Stimulated activated CD8-positive, alpha-beta memory T cell treated with anti-CD3 and anti-CD28 coated beads, Interleukin-2, amount 100 ng/mL, for 48 hours (primary cell): ENCODE measurements at places on chromosomes 2 and 18.

- no peak for DNase-seq
Measured at GRCh38 chr2:240820607-240821428, 799 bp upstream of the KIF1A start.

DNA sequence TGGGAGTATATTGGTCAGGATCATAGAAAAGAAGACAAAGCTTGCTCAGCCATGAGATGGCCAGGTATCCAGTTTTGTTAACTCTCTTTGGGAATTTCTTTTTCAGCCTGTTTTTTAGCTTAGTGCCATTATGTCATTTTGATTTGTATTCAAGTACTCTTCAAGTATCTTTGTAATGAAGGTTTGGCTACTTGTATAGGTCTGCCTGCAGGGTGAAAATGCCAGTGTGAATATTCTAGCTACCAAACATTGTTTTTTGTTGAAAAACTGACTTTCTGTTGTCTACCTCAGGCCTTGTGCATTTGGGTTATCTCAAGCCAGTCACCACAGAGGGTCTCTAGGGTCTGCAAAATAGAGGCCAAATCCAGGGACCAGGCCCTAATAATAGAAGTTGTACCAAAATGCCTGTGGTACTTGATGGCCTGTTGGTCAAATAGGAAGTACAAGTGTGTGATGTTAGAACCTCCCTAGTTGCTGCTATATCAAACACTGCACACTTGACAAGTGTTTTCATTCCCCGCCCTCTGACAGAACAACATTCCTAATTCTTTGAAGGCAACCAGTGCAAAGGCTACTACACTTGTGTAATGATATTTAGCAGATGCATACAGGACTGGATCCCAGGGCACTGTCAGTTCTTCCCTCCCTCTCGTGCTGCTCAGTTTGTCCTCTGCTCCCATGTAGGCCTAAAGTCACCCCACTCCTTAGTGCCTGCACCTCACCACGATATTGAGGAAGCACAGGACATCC lies 36.4 kb downstream of the RNMT start:
- DNase-seq: no peak

GRCh38 chr18:14768241-14768640 lies 20.3 kb downstream of the ANKRD30B start:
- DNase-seq: no peak

DNA sequence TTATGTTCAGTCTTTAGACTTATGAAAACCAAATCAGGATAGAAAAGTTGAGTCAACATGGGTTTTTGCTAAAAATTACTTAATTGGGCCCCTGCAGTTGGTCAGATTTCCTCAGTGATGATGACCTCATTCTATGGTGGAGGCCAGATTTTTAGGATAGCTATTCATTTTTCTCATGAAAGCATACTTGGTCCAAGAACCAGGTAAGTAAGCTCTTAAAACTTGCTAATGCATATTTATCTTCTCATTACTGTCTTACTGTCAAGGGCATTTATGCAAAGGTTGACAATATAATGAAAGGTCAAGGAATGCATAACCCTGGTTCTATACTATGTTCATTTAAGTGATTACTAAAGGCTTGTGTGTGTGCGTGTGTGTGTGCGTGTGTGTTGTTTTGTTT lies 650.6 kb downstream of the SATB2 start:
- DNase-seq: no peak

DNA sequence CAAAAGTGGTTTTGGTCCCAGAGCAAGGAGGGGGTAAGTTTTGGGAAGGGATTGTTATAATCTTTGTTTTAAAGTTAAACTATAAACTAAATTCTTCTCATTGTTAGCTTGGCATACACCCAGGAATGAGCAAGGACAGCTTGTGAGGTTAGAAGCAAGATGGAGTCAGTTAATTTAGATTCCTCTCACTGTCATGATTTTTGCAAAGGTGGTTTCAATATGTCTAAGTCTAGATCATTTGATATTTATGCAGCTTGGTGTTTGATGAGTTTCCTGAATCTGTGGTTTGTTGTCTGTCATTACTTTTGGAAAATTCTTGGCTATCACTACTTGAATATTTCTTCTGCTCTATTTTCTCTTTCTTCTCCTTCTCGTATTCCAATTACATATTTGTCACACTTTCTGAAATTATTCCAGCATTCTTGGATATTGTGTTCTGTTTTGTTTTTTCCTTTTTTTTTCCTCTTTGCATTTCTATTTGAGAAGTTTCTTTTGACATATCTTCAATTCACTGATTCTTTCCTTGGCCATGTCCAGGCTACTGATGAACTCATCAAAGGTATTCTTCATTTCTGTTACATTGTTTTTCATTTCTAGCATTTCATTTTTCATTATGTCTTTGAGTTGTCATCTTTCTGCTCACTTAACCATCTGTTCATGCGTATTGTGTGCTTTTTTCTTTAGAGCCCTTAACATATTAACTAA lies 5.1 kb downstream of the SP140 start:
- DNase-seq: no peak
